ENCODE measurements at places on chromosomes 13 and 19. TPM values are rescaled to one million over a fixed set of nuclear protein-coding genes. Genes with fewer than 3 reads are reported as not detected.

Gene SIGLEC14
- not detected for total RNA-seq

Gene NCR1
- total RNA-seq, result 2.3 TPM

Gene C1QTNF9B
- total RNA-seq, result not detected

Gene DNAJC15
- 10.8 TPM for total RNA-seq

Gene LILRA5
- total RNA-seq, result 3.7 TPM

Gene ZIC5
- total RNA-seq, result not detected

Gene ZNF229
- 4.6 TPM for total RNA-seq

Gene HPN
- total RNA-seq, result 0.95 TPM

Gene TNFSF13B
- total RNA-seq, result 8.2 TPM

Gene ACP7
- total RNA-seq, result not detected

Gene TSSK6
- not detected for total RNA-seq

Gene CLEC4M
- not detected for total RNA-seq

Gene OR7C1
- total RNA-seq, result not detected

Gene TUBA3C
- not detected for total RNA-seq

Gene NLRP4
- not detected for total RNA-seq

Gene TICAM1
- total RNA-seq, result 4.1 TPM

Gene FXYD7
- total RNA-seq, result not detected

Gene SPTBN4
- total RNA-seq, result 3.2 TPM

Gene NDUFB7
- 194 TPM for total RNA-seq

Gene C19orf67
- total RNA-seq, result not detected

Gene KLK12
- not detected for total RNA-seq

Gene SELENOV
- total RNA-seq, result not detected

Gene CYP2A6
- total RNA-seq, result not detected

Gene UGGT2
- total RNA-seq, result 86.4 TPM

Gene PCDH17
- 7.9 TPM for total RNA-seq

Gene KIR3DL2
- not detected for total RNA-seq

Gene LILRB3
- total RNA-seq, result 11.7 TPM

Gene PRKCG
- total RNA-seq, result not detected

Gene ZNF726
- 0.38 TPM for total RNA-seq

Gene MISP
- total RNA-seq, result 9.6 TPM

Gene BRSK1
- total RNA-seq, result not detected

Gene ALOX5AP
- 109 TPM for total RNA-seq

Gene MKNK2
- total RNA-seq, result 232 TPM

Gene LPAR2
- total RNA-seq, result 6.5 TPM

Gene CNMD
- total RNA-seq, result not detected

Gene EMC10
- 41.6 TPM for total RNA-seq

Gene NRTN
- not detected for total RNA-seq

Gene SPRY2
- 69.1 TPM for total RNA-seq

Gene KLK10
- total RNA-seq, result 1.6 TPM

Gene BCL2L12
- total RNA-seq, result 7.4 TPM

Gene KIR2DL4
- total RNA-seq, result not detected

Gene OR10H1
- total RNA-seq, result not detected

Gene FOXA3
- 0.38 TPM for total RNA-seq

Gene PTPRH
- 7.9 TPM for total RNA-seq

Gene HSPB6
- total RNA-seq, result 107 TPM

Gene TMEM238
- 1.7 TPM for total RNA-seq

Gene ZNF587B
- 39.0 TPM for total RNA-seq

Gene MTUS2
- 0.44 TPM for total RNA-seq

Gene PKN1
- total RNA-seq, result 104 TPM

Measured in omental fat pad (tissue), 4 donors.